ENCODE measurements at places on chromosomes 5 and 9. TPM values are rescaled to one million over a fixed set of nuclear protein-coding genes. Genes with fewer than 3 reads are reported as not detected.

RNF20 gene
- 45.9 TPM for total RNA-seq

TEK gene
- total RNA-seq, result not detected

FOXE1 gene
- 0.10 TPM for total RNA-seq

ZDHHC11 gene
- 3.6 TPM for total RNA-seq

SLC6A19 gene
- total RNA-seq, result not detected

ALDH1A1 gene
- not detected for total RNA-seq

FOXD4 gene
- total RNA-seq, result not detected

PCDHA12 gene
- not detected for total RNA-seq

ADAMTSL1 gene
- total RNA-seq, result not detected

DNA sequence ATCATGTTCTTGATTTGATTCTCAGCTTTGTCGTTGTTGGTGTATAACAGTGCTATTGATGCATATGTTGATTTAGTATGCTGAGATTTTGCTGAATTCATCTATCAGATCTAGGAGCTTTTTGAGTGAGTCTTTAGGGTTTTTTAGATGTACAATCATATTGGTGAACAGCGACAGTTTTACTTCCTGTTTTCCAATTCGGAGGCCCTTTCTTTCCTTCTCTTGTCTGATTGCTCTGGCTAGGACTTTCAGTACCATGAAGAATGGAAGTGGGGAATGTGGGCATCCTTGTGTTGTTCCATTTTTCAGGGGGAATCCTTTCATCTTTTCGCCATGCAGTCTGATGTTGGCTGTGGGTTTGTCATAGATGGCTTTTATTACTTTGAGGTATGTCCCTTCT lies 100.4 kb downstream of the SGCD start:
- DNase-seq, result no peak

GRCh38 chr5:73691302-73692080 lies 65.5 kb downstream of the ARHGEF28 start:
- DNase-seq, result no peak

DNA sequence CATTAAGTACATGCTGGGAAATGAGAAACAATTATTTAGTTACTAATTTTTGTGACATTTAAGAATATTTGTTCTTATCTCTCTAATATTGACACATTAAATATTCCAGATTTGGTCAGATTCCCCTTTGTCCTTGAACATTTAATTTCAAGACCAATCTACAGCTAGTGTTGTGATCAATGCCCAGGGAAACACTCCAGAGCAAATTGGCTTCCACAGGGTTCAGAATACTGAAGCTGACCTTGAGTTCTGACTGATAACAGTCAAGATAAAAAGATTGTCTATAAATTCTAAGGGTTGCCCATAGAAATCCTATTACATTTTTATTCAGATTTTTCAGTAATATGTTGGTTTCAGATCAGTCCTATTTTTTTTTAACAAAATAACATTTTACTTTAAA lies 31.3 kb downstream of the ZFYVE16 start:
- no peak for DNase-seq

- DNase-seq, result peak; percentile 66
These were observed 47.6 kb upstream of the HOMER1 start for GRCh38 chr5:79561525-79561893.

- no peak for DNase-seq
These were observed 11.4 kb downstream of the LAMC3 start for GRCh38 chr9:131020388-131020787.

GRCh38 chr9:127953768-127954505 lies 16.3 kb upstream of the DPM2 start:
- DNase-seq, result peak; percentile 69

DNA sequence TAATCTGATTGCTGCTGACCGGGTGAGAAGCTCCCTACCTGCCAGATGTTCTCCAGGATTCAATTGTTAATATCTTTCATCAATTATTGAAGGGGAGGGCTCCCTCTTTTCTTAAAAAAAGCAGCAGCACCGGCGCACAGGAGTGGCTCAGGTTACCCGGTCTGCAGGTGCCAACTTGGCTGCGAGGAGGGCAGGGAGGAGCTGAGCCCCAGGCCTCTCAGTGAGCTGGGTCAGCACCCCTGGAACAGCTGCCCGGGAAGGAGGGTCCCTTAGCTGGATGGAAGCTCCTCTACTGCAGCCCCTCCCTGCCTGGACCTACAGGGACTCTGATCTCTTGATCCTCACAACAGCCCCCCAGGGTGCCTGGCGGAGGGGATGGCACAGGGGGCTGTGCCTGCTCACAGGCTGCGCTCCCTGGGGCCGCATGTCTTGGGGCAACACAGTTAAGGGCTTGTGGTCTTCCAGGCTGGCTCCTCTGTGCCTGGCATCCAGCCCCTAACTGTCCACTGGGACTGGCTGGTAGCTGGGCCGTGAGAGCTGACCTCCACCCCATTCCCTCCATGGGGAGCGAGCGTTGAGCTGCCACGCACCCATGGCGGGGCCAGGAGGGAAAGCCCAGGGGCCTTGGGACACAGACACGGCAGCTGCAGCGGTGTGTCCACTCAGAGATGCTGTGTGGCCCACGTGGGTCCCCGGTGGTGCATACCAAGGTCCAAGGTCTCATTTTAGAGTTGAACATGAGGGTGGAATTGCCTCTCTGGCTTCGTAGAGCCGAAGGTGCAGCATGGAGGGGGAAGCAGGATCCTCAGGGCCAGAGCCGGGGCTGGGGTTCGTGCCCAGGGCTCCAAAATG lies 28.6 kb upstream of the TMEM250 start:
- DNase-seq, result no peak

DNA sequence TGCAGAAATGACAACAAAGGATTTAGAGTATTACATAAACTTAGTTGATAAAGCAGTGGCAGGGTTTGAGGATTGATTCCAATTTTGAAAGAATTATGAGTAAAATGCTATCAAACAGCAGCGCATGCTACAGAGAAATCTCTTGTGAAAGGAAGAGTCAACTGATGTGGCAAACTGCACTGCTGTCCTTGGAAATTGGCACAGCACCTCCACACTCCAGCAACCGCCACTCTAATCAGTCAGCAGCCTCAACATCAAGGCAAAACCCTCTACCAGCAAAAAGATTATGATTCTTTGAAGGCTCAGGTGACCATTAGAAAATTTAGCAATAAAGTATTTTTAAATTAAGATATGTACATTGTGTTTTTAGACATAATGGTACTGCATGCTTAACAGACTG lies 66.4 kb downstream of the AUH start:
- DNase-seq, result no peak

DNA sequence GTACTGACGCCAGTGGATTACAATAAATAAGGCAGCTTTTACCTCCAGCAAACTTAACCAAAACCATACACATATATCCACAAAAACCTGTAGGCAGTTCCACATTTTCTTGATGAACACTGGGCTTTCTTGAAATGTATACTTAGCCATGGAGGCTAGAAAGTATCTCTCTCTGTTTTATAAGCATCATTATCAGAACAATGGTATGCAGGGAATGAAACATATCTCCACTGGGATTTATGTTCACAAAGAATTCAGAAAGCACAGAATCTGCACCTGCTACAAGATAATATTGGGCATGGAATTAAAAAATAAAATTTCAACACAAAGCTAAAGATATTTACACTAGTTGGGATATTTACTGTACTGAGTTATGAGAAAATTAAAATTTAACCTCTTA lies 126.1 kb upstream of the RASA1 start:
- DNase-seq, result no peak

GRCh38 chr5:142700566-142700965 lies 14.7 kb upstream of the FGF1 start:
- no peak for DNase-seq

- DNase-seq, result no peak
These were observed 36.3 kb upstream of the FBXL17 start for GRCh38 chr5:108418197-108418596.

DNA sequence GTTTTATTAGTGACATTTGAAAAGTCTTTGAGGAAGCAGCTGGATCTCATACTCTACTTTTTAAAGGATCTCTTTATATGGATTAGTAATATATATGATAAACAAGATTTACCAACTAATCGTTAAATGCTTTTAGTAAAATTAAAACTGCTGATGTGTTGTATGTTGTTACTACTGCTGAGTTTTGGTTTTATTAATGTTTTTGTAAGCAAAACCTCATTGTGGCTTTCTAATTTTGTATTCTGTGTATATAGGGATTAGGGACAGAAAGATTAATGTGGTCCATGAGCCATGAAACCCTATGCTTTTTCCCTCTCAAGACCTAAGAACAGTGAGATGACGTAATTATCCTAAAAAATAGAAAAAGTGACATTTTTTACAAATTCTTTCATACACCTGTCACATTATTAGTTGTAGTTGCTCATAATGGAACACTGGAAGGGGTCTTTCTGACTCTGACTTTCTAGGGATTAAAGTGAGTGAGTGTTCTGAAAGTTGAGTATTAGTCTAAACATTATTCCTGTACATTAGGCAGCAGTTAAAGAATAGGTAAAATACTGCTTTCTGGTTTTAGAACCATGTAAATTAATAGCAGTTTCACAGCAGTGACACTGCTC lies 85.9 kb downstream of the SLC12A2 start:
- no peak for DNase-seq

- DNase-seq, result no peak
These were observed 234.8 kb downstream of the PIK3R1 start for GRCh38 chr5:68450245-68450852.

DNA sequence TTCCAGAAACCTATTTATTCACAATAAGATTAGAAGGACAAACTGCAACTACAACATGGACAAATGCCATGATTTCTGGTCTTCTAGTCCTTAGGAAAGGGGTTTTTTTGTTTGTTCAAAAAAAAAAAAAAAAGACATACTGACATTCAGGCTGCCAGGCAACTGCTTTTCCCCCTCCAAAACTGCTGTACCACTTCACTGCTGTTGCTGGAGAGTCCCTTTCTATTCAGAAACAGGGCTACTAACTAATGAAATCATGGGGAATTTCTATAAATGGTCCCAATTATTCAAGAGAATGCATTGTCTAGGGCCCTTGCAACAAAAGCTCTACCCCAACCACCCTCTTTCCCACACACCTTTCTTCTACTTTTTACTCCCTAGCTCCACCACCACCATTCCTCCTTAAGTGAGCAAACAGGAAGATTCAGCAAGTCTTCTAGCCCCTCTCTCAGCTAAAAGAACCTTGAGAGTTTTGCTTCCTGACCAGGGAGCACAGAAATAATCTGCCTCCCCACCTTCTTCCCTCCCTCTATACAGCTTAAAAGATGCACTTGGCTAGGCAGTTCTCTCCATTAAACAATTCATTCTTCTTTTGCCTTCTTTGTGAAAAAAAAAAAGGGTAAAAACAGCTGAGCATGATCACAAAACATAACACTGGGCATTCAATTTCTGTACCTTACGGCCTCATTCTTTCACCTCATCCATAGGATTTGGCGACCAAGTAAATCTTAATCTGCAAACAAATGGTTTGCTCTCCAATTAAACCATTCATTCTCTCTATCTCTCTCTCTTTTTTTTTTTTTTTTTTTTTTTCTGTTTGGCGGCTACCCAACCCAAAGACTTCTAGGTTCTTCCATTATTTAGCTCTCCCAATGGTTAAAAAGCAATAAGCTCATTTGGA lies 13.8 kb downstream of the ZNF608 start:
- no peak for DNase-seq

GRCh38 chr9:570187-570586 lies 271.3 kb upstream of the DMRT1 start:
- DNase-seq, result no peak

DNA sequence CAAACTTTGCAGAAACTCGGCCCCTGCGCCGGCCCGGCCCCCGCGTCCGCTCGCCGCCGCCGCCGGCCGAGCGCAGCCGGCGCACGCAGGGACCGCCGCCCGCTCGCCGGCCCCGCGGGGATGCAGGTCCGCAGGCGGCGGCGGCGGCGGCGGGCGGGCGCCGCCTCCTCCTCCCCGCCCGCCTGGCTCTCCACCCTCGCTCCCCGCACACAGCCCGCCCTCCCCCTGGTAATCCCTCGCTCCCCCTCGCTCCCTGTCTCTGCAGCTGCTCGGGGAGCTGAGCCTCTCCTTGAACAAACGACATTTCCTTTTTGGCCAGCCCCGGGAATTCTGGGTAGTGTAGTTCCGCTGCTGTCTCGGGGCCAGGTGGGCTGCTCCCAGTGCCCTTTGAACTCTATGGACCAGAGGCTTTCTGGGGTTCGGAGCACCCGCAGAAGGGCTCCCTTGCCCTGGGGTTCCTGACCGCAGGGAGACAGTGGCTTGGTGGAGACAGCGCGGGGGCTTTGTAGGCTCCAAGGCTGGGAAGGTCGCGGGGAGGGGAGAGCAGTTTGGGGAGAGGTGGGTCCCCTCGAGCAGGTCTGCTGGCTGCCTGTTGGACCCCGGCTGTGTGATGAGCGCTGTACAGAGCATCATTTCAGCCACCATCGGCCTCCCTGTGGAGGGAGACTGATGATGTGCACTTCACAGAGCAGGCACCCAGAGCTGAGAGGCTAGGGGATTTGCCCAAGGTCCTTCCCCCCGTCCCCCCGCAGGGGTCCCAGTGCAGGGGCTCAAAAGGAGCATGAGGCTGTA lies 1.8 kb upstream of the FAM78A start:
- DNase-seq, result peak; percentile 86

DNA sequence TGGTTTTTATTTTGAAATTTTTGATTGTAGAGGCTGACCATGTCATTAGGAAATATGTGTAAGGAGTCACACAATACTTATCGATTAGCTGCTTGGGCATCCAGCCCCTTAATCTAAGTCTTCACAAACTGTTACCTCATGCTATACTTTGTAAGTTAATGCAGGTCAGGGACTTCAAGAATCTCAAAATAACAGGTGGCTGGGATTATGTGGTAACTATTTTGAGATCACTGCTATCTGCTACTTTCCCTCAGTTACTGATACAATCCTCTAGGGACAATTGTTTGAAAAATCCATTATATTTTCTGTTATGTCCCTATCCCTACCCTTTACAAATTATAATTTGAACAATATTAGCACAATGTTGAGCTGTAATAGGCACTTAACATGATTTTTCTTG lies 21.7 kb downstream of the FTMT start:
- no peak for DNase-seq

- no peak for DNase-seq
These were observed 93.7 kb upstream of the IL6ST start for GRCh38 chr5:56088431-56088949.

DNA sequence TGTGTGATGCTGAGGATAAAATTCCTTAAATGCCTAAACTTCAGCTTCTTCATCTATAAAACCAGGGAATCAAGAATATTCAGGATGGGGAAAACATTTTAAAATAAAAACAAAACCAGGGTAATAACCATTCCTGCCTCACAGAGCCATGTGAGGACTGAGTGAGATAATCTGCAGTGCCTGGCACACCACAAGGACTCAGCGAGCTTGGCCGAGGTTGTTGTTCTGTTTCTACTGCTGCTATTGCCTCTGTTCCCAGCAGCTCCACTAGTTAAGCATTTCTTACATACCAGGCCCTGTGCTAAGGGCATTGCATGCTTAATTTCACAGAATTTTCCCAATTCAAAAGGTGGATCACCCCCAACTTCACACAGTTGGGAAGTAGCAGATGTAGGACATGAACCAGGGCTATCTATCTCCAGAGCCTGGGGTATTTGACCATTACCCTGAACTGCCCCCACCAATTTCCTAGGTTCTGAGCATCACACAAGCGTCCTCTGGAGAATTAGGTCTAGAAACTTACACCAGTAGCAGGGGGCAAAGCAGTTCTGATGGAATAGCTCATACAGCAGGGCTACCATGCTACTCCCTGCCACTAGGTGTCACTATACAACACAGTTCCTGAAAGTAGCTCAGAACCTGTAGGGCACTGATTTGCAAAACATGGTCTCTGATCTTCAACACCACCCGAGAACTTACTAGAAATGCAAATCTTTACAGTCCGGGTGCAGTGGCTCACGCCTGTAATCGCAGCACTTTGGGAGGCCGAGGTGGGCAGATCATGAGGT lies 74.3 kb downstream of the LRSAM1 start:
- peak; percentile 24 for DNase-seq

Data from activated naive CD4-positive, alpha-beta T cell treated with anti-CD3 and anti-CD28 coated beads for 36 hours (primary cell).